ENCODE measurements at places on chromosomes 3 and 15. TPM values are rescaled to one million over a fixed set of nuclear protein-coding genes. Genes with fewer than 3 reads are reported as not detected.

RBP2 gene
- total RNA-seq = not detected

ATP1B3 gene
- 82.3 TPM for total RNA-seq

TERC gene
- 718 TPM for total RNA-seq

CCRL2 gene
- not detected for total RNA-seq

CCR5 gene
- total RNA-seq = not detected

EXD1 gene
- total RNA-seq = not detected

NDUFB5 gene
- 94.3 TPM for total RNA-seq

TTC23 gene
- 27.8 TPM for total RNA-seq

DNAJA4 gene
- total RNA-seq = 1.9 TPM

CCNL1 gene
- total RNA-seq = 186 TPM

NRROS gene
- total RNA-seq = 2.0 TPM

GPR87 gene
- total RNA-seq = not detected

NPAP1 gene
- total RNA-seq = not detected

MELTF gene
- 7.9 TPM for total RNA-seq

LRRN1 gene
- total RNA-seq = not detected

DAZL gene
- total RNA-seq = 0.14 TPM

ONECUT1 gene
- total RNA-seq = not detected

CASR gene
- not detected for total RNA-seq

ZNF860 gene
- total RNA-seq = 0.44 TPM

CDHR4 gene
- total RNA-seq = not detected

GOLGA6L1 gene
- total RNA-seq = not detected

TMEM207 gene
- not detected for total RNA-seq

AP2M1 gene
- 453 TPM for total RNA-seq
